DMS153 (cell line): ENCODE measurements at places on chromosomes 2 and 18.

GRCh38 chr2:25362049-25362433 is 20.3 kb upstream of the DNMT3A start:
- peak; percentile 85 for DNase-seq

DNA sequence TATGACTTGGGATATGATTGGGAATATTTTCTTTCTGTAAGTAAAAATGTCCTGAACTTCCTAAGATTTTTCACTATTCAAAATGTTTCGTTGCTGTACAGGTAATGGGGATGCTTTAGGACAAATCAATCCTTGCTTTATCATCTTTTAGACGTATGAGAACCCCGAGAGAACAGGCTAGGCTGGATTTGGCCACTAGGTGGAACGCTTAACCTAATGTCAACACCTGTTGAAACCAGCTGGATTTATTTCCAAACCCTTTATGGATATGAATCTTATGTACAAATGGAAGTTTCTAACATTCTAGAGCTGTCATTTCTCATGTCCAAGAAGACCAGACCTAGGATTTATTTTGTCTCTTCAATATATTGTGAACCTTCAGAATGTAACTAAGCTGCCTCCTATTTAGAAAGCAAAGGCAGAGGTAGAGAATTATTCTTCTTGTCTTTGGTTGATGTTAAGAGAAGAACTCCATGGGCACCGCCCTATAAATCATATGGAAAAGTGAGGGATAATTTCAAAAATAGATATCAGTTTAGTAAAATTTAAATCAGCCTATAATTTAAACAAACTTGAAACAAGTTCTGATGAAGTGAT is 96.7 kb downstream of the PMAIP1 start:
- DNase-seq, result peak; percentile 44

GRCh38 chr2:30443081-30443480 is 4.0 kb upstream of the LCLAT1 start:
- no peak for DNase-seq

GRCh38 chr2:226873051-226873620 is 37.3 kb downstream of the RHBDD1 start:
- DNase-seq, result no peak

- no peak for DNase-seq
Measured at GRCh38 chr2:188569431-188570165, 277.9 kb downstream of the GULP1 start.
